EL (cell line): ENCODE measurements at places on chromosomes 3 and 15.

DNA sequence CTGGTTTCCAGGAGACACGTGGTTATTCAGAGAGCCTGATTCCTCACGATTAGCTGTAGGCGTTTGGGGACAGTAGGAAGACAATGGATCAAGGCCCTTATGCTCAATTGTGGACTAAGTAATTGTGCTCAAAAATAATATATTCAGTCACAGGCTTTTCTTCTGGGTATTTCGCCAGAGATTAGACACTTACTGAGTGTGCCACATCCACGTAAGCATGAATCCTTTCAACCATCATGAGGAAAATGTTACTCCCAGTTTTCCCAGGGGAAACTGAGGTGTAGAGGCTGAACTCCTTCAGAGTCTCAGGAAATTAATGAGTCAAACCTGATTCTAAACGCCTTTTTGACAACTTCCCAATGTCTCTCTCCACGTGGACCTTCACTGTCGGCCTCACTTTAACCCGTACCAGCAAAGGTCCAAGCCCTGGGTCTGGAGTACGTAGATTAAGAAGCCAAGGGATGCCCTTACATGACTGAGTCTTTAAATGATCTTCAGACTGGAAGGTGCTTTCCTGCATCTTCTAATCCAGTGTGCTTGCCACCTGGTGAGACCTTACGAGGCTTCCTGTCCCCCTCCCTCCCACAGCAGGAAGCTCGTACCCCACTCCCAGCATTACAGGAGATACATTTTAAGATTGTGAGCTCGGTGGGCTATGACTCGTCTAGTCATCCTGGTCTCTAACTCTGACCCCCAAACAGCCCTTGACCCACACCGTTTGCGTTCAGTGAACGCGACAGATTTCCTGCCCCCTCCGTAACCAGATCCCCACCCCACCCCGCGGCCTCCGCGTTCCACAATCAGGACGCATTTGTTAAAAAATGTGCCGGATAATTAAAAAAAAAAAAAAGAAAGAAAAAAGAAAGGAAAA is 1.7 kb downstream of the PKM start:
- no peak for DNase-seq

- no peak for DNase-seq
Measured at GRCh38 chr3:102481050-102481449, 46.2 kb downstream of the ZPLD1 start.

- DNase-seq: peak; percentile 30
Measured at GRCh38 chr3:16801698-16802097, 83.1 kb upstream of the PLCL2 start.

- peak; percentile 60 for DNase-seq
Measured at GRCh38 chr3:16807391-16807790, 77.4 kb upstream of the PLCL2 start.
